K562 (cell line): ENCODE measurements at places on chromosomes 4 and X.

GRCh38 chr4:118353534-118354030 is 779 bp upstream of the PRSS12 start:
- H3K27me3 ChIP-seq: peaks cover 15% of the 10 kb centered on the region
- H3K4me3 ChIP-seq: no peak overlapping the region
- no peak overlapping the region for H3K27ac ChIP-seq
- H3K36me3 ChIP-seq: no peaks in the 10 kb centered on the region
- no peak for DNase-seq

- DNase-seq: no peak
- H3K36me3 ChIP-seq: no peaks in the 10 kb centered on the region
- H3K27ac ChIP-seq: no peak overlapping the region
- no peak overlapping the region for H3K4me3 ChIP-seq
- no peaks in the 10 kb centered on the region for H3K27me3 ChIP-seq
- H3K4me1 ChIP-seq: no peaks in the 10 kb centered on the region
Observed at GRCh38 chrX:11064276-11064675, 46.9 kb upstream of the HCCS start.

GRCh38 chrX:103536732-103537131 is 17.4 kb upstream of the RAB40A start:
- DNase-seq: no peak
- no peak overlapping the region for H3K27ac ChIP-seq
- H3K4me1 ChIP-seq: no peaks in the 10 kb centered on the region

- no peaks in the 10 kb centered on the region for H3K36me3 ChIP-seq
- no peaks in the 10 kb centered on the region for H3K27me3 ChIP-seq
- no peaks in the 10 kb centered on the region for H3K4me1 ChIP-seq
- no peak overlapping the region for H3K27ac ChIP-seq
- H3K4me3 ChIP-seq: no peak overlapping the region
- no peak for DNase-seq
Observed at GRCh38 chr4:23384741-23385140, 505.1 kb downstream of the PPARGC1A start.

DNA sequence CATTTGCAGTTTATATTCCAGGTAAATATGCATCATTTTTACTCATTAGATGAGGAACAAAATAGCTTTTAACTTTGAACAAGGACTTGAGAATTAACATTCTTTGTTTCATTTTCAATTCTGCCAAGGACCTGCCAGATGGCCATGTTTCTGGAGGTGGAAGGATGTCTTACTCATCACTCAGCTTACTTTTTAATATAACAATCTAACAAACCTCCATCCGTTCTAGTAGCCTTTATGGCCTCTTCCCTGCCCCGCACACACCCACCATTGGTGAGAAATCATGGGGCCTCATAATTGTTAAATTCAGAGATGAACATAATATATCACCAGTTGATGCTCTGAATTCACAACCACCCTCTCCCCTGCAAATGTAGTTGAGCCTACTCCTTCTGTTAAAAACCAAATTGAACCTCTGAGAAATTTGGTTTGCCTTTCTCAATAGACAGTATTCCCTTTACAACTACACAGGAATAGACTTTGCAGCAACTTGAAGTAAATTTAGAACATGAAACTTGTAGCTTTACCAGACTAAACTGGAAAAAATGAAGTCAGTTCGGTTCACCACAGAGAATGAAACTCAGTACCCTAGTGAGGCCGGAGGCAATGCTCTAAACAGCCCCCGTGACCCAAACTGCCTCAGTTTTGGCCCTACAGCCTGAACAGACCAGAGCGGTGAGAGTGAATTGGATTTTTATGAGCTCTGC is 50.1 kb upstream of the ACSL4 start:
- no peak overlapping the region for H3K27ac ChIP-seq
- H3K4me1 ChIP-seq: no peaks in the 10 kb centered on the region; the same call in 1 of the 2 replicates
- no peaks in the 10 kb centered on the region for H3K36me3 ChIP-seq
- H3K4me3 ChIP-seq: no peak overlapping the region

- no peak overlapping the region for H3K27ac ChIP-seq
- peak; percentile 7 for DNase-seq
- H3K36me3 ChIP-seq: no peaks in the 10 kb centered on the region
- H3K4me3 ChIP-seq: no peak overlapping the region
Observed at GRCh38 chrX:56726605-56727004, 2.4 kb upstream of the NBDY start.

GRCh38 chr4:105896461-105896942 is 1.2 kb downstream of the NPNT start:
- no peaks in the 10 kb centered on the region for H3K36me3 ChIP-seq
- no peak overlapping the region for H3K27ac ChIP-seq
- no peak overlapping the region for H3K4me3 ChIP-seq
- no peak for DNase-seq

- H3K27ac ChIP-seq: no peak overlapping the region
- no peak for DNase-seq
- H3K4me3 ChIP-seq: no peak overlapping the region
- no peaks in the 10 kb centered on the region for H3K36me3 ChIP-seq
- H3K27me3 ChIP-seq: peaks cover 16% of the 10 kb centered on the region
Observed at GRCh38 chr4:5924461-5925125, 31.7 kb upstream of the CRMP1 start.

DNA sequence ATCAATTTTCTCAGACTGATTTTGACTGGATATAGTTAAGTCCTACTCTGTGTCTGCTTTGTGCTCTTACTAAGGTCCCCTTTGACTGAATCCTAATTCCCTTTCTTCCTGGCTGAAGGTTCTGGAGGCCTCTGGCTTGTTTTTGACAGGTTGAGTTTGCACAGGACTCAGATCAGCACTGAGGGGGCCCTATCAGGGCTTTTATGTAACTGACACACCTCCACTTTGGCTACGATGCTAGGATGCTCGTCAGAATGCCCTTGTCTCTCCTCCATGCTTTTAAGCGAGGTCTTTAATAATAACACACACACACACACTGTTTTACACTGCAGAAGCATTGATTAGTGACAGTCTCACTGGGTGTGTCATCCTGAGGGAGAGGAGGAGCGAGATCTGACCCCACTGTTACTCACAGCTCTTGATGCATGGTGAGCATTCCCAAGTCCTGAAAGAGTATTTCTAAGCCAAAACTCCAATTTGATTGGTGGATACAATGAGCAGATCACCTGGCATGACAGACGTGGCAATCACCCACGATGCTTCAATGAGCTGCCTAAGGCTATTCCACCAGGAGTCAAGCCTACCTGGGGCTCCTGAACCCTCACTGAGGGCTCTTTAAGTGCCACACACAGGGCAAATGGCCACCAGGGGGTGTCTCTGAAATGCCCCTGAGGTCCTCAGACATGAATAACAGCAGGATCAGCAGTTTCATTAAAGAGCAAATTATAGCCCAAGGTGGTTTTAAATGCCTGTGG is 130.4 kb upstream of the CPEB2 start:
- H3K27me3 ChIP-seq: no peaks in the 10 kb centered on the region
- H3K27ac ChIP-seq: no peak overlapping the region
- peaks cover 3% of the 10 kb centered on the region; the same call in 1 of the 3 replicates for H3K4me1 ChIP-seq
- H3K36me3 ChIP-seq: no peaks in the 10 kb centered on the region
- H3K4me3 ChIP-seq: no peak overlapping the region
- DNase-seq: no peak

- no peak for DNase-seq
- H3K27me3 ChIP-seq: no peaks in the 10 kb centered on the region
- H3K27ac ChIP-seq: no peak overlapping the region
Observed at GRCh38 chr4:155071962-155072361, 136.5 kb upstream of the NPY2R start.

- no peaks in the 10 kb centered on the region for H3K4me1 ChIP-seq
- peaks cover 3% of the 10 kb centered on the region; the same call in 1 of the 3 replicates for H3K36me3 ChIP-seq
- H3K4me3 ChIP-seq: no peak overlapping the region
- H3K27ac ChIP-seq: no peak overlapping the region
- no peaks in the 10 kb centered on the region for H3K27me3 ChIP-seq
Observed at GRCh38 chr4:151717909-151718628, 42.7 kb downstream of the GATB start.

DNA sequence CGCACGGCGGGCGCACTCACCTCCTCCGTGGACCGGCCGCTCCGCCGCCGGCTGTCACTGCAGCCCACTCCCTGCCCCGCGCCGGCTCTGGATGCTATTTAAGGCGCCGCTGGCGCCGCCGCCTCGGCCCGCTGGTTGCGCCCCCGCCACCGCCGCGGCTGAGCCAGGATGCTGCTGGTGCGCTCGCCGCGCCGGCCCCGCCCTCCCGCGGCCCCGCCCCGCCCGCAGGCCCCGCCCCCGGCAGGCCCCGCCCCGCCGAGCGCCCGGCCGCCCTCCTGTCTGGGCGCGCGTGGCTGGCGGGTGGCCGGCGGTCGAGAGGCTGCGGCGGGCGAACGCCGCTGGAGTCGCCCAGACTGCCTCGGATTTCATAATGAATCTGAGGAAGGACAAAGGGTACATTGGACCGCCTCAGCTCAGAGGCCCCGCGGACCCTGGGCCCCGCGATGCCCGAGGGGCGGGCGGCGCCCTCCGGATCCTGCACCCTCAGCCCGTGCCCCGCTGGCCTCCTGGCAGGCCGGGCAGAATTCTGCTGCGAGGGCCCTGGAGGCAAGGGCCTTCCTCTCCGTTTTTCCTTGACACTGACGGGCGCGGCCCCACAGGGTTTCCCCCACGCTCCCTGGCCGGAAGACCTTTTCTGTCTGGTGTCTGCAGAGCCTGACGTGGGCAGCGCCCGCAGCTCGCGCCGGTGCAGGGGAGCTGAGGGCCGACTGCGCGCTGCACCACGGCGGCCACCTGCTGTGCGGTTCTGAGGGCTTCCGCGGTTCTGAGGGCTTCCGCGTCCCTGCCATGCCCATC is at the start of gene ACSL1:
TSS of gene ACSL1 (minus strand) at position 73 of the 795 bp plus-strand sequence. CDS start 22,454 bp downstream, outside the sequence.
- no peaks in the 10 kb centered on the region for H3K27me3 ChIP-seq
- peak; percentile 96 for DNase-seq
- peaks cover 21% of the 10 kb centered on the region for H3K4me1 ChIP-seq
- no peaks in the 10 kb centered on the region for H3K36me3 ChIP-seq

DNA sequence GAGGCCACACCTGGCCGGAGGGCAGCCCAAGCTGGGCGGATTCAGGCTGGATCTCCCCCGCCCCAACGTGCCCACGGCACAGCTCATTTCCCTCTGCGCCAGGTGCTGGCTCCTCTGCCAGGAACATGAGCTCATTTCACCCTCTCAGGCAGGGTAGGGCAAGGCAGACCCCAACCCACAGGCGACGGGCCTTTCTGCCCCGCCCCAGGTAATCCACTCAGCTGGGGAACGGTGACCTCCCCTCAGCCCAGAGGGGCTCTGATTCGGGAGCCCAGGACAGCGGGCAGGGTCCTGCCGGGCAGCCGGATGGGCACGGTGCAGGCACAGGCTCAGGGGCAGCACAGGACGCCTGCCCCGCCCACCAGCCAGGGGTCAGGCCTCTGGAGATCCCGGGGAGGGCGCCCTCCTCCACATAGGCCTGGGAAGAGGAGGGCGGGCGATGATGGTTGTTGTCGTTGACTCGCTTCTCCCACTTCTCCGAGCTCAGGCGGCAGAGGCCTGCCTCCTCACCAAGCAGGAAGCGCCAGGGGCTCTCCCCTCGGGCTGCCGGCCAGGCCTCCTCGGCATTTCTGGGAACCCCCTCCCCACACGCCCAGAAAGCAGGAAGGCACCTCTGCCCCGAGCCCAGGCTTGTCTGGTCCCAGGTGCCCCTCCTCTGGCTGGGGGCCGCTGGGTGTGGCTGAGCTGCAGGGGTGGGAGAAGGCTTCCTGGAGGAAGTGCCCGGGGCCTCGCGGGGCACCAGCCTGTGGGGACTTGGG is 31.1 kb downstream of the TACC3 start:
- H3K36me3 ChIP-seq: no peaks in the 10 kb centered on the region
- H3K27me3 ChIP-seq: no peaks in the 10 kb centered on the region
- peak overlapping the region; percentile 52; the same call in 2 of the 3 replicates for H3K27ac ChIP-seq
- peak; percentile 65 for DNase-seq

DNA sequence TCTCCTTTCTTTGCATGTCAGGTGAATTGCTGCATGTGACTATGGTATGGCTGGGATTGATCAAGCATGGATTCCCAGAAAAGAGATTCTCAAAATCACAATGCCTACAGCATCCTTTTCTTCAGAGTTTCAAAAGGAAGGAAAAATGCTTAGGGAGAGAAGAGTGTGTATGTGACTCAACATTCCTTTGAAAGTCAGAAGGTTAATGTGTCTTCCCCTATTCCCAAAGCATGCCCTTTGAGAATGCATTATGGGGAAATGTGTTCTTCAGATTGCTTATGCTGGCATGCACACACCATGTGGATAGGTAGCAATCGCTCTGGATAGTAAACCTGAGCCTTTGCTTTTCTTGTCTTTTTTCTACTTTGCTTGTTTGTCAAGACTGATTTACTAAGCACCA is 78.5 kb downstream of the ELOVL6 start:
- no peaks in the 10 kb centered on the region; the same call in 2 of the 3 replicates for H3K4me1 ChIP-seq
- DNase-seq: no peak
- no peak overlapping the region for H3K27ac ChIP-seq
- peaks cover 45% of the 10 kb centered on the region for H3K36me3 ChIP-seq
- no peak overlapping the region for H3K4me3 ChIP-seq

DNA sequence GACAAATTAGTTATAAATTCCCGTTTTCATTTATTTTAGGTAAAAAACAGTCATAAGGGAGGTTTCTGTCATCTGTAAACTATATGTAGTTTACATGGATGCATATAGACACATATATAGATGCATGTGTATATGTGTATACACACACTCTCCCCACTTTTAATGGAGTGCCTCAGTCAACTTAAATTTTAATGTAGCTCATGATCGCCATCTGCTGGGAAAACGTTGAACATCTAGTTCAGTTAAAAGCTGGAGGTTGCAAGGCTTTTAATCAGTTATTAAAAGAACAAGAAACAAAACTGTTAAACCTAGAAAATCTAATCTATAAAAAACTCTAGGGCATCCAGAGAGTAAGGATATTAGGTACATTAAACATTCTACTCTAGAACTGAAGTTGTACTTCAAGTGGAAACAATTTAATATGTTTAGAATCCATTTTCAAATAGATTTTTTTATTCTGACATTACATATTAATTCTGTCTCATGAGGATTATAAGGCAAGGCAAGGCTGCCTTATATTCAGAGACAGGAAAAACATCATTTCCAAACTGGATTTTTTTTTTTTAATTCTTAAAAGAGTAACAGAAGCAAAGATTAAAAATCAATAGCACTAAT is 122.6 kb downstream of the SHISA3 start:
- no peak overlapping the region for H3K4me3 ChIP-seq
